ENCODE measurements at places on chromosomes 4 and X.

DNA sequence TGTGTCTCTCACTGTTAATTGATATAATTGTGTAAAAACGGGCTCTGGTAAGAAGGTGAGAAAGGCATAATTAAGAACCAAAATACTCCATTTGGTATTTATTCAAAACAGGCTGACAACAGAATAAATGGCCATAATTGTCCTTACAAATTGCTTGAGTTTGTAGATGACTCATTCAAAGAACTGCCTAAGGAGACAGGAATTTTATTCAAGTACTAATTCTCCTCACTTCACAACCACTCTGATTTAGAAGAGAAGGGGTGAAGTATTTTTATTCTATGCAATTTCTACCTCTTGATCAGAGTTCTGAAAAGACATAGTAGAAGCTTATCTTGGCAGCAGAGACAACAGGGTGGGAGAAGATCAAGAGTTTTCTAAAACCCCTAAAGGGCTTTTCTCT lies 43.1 kb downstream of the ATP11C start:
- DNase-seq: no peak

DNA sequence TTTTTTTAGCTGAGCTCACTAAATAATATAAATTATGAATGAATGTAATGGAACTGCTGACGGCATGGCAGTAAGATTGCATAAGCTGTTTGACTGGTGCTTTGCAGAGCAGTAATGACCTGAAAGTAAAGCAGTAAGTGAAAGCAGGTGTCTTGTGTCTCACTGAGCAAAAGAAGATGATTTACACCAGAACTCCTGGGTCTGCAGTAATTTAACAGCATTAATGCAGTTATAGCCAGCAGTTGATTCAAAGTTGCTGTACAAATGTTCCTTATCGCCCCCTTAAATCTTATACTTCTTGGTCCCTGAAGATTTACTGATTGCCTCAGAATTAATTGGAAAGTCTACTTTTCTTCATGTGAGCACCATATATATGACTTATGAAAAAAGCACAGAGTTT lies 187.7 kb downstream of the DCTD start:
- DNase-seq: no peak

- no peak for DNase-seq
Observed at GRCh38 chr4:142762280-142762679, 83.8 kb downstream of the INPP4B start.

GRCh38 chrX:38718311-38718710 lies 82.9 kb upstream of the MID1IP1 start:
- DNase-seq: no peak

All from stimulated activated CD8-positive, alpha-beta memory T cell treated with anti-CD3 and anti-CD28 coated beads, Interleukin-15, amount 100 ng/mL, for 24 hours (primary cell).